ENCODE measurements at places on chromosomes 12 and 14.

GRCh38 chr14:103110681-103111231 is 12.5 kb upstream of the TNFAIP2 start:
- no peak for DNase-seq

GRCh38 chr12:14514946-14515345 is 52.7 kb downstream of the PLBD1 start:
- no peak for DNase-seq

DNA sequence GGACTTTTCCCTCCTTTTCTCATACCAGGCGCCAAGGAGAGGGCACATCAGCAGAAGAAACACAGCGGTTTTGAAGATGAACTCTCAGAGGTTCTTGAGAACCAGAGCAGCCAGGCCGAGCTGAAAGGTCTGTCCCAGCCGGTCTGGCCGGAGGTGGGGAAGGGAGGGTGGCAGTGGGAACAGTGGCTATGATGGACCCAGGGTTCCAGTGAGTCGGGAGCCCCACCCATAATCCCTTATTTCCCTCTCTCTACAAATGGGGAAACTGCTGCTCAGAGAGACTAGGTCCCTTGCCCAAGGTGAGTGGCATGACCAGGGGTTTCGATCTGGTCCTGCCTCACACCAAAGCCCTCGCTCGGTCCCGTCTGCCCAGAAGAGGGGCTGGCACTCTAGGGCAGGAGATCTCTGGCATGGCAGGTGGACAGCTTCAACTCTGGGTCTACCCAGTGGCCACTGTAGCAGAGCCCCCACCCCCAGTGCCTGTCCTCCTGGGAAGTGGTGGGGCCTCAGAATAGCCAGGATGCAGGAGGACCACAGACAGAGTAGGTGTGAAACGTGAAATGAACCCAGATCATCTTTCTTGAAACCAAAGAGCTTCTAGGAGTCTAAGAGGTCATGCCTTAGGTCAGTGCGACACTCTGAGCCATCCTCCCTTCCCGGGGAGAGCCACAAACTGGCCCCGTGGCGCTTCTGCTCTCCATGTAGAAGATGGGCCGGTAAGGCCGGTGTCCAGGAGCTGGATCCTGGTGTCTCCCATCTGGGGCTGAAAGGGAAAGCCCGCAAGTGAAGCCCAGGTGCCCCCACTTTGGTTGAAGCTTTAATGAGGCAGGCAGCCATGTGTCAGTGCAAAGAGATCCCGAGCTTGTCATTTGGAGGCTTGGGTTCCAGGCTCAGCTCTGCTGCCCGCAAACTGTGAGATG is 7.0 kb downstream of the CHGA start:
- no peak for DNase-seq

DNA sequence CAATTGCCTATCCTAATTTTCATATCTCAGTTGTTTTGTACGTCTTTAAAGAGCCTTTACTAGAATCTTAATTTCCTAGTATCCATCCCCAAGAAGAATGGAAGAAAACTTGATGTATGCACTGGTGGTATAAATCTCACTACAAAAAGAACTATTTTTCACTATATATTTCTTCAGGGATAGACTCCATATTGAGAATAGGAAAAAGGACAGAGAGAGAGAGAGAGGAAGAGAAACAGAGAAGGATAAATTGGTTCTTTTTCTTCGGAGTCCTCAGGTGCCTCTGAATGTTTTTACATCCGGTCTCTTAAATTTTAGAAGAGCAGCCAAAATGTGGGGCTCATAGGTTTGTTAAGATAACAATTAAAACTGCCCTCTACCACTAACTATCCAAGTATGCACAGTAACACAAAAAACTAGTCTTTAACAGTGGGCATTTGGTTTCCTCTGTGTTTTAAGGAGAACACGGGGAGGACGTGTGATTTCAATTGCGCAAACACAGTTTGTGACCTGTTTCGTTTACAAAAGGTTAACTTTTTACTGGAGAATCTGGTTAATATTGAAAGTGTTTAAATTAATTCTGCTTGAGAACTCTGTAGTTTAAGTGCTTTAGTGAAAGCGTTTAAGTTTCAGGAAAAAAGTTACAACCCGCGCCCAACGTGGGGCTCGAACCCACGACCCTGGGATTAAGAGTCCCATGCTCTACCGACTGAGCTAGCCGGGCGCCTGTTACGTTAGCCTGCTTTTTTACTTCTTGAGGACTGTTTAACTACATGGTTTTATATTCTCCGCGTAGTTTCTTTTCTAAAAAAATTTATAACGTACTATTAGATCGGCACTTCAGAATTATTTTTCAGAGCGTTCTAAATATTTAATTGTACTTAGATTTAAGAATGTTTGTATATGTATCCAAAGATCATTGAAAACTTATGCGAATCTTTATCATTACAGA is 5.1 kb upstream of the PSMA3 start:
- no peak for DNase-seq

GRCh38 chr14:95268350-95268749 is 51.4 kb downstream of the CLMN start:
- DNase-seq: no peak

GRCh38 chr12:21972055-21972454 is 30.8 kb upstream of the ABCC9 start:
- no peak for DNase-seq

GRCh38 chr12:49017891-49018260 is 700 bp downstream of the PRKAG1 start:
- no peak for DNase-seq

DNA sequence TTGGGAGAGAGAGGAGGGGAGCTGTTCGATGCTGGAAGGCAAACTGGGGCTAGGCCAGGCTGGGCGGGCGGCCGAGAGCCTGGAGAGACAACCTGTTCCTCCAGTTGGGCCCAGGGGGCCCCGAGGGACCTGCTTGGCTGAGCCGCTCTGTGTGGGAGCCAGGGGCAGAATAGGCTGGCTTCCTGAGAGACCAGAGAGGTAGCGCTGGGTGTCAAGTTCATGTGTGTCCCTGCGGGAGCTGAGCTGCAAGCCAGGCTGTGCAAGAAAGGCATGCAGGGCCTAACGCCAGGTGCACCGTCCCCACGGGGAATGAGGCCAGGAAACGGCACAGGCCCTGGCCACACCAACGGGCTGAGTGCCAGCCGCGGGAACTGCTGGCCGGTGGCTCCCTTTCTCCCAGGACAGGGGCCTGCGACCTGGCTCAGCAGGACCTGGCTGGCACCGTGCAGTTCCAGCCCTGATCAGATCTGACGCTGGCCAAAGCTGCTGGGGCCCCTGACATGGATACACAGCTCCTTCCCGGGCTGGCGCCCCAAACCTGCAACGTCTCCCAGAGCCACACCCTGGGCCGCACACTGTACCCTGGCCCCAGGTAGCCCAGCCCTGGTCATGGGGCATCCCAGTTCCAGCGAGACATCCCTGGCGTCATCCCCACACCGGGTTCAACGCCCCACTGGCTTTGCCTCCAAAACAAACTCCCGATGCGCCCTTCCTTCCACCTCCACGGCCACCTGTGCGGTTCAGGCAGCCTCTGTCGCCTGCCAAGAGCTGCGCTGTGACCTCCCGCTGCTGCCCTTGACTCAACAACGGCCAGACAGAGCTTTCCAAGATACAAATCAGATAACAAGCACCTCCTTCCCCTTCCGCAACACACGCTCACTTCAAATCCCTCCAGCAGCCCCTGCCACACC is 65.0 kb downstream of the RFLNA start:
- DNase-seq: no peak

- DNase-seq: no peak
Measured at GRCh38 chr12:129179941-129180553, 326.8 kb downstream of the GLT1D1 start.

GRCh38 chr12:120801146-120801545 is 75.5 kb downstream of the ACADS start:
- no peak for DNase-seq

- DNase-seq: no peak
Measured at GRCh38 chr12:123482876-123483275, 24.9 kb downstream of the SNRNP35 start.

GRCh38 chr12:119594399-119594730 is 791 bp downstream of the TMEM233 start:
- no peak for DNase-seq

DNA sequence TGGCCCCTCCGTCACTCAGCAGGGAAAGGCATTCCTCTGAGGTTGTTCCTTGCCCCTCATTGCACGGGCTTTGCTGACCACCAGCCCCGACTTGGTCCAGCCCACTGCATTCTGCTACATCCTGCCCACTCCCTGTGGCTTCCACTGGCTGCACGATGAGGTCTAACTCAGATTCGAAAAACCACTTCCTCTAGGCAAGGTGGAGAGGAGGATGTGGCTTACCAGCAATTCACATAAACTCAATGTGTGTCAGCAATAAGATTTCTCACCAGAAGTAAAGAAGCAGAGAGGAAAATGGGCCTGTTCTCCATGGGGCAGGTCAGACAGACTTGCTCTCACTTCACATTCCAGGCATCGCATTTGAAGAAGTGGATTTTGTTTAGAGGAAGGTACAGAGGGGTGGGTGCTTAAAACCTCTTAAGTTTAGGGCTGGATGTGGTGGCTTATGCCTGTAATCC is 14.7 kb downstream of the GPR68 start:
- no peak for DNase-seq
